ENCODE measurements at places on chromosomes 1 and 21.

GRCh38 chr1:6986281-6986680 lies 201.0 kb downstream of the CAMTA1 start:
- no peak for DNase-seq

- DNase-seq: no peak
Measured at GRCh38 chr1:115184951-115185331, 95.6 kb upstream of the TSPAN2 start.

- no peak for DNase-seq
Measured at GRCh38 chr1:62900566-62900965, 116.6 kb downstream of the ATG4C start.

DNA sequence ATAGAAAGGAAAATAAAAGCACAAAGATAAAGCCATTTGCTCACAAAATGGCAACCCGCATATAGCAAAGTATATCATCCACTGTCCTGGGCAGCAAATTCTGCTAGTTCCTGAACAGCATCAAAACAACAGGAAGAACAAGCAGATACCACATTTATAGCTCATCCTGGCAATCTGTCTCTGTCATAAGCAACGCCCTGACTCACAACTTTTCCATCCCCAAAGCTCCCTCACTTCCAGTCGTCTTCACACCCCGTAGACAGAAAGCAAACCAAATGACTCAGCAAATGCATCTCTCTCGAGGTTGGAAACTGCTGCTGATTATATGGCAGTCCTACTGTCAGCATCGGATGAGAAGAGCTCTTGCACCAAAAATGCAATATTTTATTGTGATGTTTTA lies 65.8 kb downstream of the AK5 start:
- DNase-seq: no peak

- no peak for DNase-seq
Measured at GRCh38 chr1:218211241-218211640, 73.9 kb upstream of the RRP15 start.

- no peak for DNase-seq
Measured at GRCh38 chr1:48291421-48291820, 68.9 kb downstream of the SLC5A9 start.

- DNase-seq: no peak
Measured at GRCh38 chr21:33802481-33802880, 113.1 kb downstream of the ATP5PO start.

DNA sequence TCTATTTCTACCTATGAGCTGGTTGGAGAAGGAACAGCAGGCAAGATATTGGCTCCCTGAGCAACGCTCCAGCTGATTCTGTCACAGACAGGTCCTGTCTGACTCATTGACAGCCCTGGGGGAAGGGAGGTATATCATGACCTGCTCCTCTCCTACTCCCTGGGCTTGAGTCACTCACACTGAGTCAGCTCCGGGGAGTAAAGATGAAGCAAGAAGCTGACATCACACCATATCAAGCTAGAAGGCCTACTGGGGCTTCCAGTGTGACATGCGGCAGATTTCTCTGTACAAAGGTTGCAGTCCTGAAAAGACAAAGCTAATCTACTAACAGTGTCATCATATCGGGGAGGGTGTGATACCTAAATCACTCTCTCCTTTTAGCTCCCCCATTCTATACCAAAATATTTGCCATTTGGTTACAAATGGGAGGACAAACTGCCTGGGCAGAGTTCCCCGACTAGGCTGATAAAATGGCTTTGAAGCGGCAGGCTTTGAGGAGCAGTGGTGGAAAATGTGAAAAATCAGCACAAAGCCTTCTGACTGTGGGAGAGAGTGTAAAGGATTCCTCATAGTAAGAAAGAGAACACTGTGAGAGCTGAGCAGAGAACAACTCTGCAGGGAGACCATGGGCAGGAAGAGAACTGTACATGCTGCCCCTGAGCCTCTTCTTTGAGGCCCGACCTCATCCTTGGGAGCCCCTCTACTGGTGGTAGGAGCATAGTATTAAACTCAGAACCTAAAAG lies 15.5 kb downstream of the PI4KB start:
- no peak for DNase-seq

DNA sequence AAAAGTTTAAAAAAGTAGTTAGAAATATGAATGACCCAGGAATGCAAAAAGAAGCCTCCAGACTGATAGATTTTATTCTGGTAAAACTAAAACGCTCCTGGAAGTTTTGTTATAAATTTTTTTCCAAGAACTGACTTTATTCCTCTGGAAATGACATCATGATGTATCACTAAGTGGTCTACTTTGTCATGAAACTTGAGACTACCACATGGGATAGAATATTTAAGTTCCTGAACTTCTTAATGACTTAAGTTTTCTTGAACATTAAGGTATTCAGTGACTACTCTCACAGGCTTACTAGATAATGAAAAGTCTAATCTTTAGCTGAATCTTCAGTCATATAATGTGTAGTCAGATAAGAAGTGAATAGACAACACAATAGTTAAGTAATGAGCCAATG lies 842.2 kb downstream of the USP25 start:
- DNase-seq: no peak

- no peak for DNase-seq
Measured at GRCh38 chr21:45152265-45152746, 77.9 kb downstream of the ADARB1 start.

DNA sequence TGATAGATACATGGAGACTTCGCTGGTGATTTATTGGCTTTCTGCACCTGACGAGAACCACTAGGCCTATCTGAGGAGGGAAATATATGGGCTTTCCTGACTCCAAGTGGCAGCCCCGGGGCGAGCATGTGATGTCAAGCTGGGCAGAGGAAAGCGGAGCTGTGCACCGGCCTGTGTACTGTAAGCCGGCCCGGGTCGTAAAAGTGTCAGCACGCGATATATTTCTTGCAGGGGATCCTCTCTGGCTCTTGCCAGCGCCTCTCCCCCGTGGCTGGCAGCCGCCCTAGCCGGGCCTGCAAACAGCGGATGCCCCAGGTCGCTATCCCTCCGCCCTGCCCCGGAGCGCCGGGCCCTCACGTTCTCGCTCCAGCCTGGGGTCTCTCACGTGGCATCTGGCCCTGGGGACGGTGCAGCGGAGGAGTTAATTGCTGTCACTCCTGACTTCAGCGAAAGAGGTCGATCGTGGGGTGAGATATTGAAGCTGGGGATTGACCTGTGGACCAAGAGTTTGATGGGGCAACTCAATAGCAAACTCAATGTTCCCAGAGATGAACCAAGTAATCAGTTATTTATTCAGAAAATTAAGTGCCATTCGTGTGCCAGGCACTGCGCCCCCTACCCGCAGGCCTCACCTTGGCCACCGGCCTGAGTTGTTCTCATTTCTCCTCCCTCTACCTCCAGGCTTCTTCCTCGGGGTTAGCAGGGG lies 41.0 kb upstream of the HAO2 start:
- DNase-seq: peak; percentile 73

- peak; percentile 84 for DNase-seq
Measured at GRCh38 chr1:113929750-113930498, 800 bp downstream of the HIPK1 start.

DNA sequence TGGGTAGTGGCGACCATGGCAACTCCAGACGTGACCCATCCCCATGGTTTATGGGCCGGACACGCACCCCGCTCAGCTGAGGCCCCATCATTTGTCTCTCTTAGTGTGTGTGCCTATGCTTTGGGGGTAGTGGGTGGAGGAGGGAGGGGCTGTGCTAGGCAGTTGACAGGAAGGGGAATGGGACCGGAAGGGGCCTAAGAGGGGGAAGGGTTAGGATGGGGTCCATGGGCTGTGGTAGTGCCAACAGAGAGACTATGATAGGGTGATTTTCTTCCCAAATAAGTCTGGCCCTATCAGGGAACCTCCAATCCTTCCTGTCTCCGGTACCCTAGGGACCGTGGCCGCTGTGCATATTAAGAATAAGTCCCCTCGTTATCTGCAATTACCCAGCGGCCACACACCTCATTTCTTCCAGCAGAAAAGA lies 9.9 kb downstream of the DMAP1 start:
- DNase-seq: no peak

DNA sequence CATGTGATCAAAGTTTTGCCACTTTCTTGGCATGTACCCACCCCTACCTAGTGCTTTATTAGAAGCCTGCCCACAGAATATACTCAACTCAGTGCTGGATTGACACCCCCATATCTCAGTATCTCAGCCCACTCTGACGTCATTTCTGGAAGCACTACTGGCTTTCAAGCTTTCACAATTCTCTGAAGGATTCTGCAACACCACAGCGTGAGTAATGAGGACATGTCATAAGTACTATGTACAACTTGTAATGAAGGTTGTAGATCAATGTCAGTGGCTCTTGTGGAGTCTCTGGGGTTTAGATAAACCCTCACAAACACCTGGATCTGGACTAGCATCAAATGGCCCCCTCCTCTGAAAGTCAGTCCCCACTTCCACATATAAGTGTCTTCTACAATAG lies 57.2 kb downstream of the TNFSF4 start:
- DNase-seq: no peak

GRCh38 chr21:16913010-16913409 lies 599.8 kb upstream of the CXADR start:
- DNase-seq: no peak

DNA sequence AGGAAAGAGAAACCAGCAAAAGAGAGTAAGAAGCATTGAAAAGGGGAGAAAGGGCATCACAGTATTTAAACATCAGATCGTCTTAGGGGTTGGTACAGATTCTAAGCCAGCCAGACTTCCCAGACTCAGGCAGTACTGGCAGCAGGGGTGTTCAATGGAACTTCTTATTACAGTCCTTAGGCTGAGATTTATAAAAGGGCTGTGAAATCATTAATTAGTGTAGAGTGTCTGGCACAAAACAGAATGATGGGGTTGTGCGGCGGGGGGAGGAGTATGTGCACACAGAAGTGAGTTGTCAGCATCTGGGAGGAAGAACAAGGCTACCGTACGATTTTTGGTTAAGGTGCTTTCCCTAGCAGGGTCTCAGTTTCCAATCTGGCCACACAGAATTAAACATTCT lies 38.2 kb downstream of the ARHGEF11 start:
- DNase-seq: no peak

DNA sequence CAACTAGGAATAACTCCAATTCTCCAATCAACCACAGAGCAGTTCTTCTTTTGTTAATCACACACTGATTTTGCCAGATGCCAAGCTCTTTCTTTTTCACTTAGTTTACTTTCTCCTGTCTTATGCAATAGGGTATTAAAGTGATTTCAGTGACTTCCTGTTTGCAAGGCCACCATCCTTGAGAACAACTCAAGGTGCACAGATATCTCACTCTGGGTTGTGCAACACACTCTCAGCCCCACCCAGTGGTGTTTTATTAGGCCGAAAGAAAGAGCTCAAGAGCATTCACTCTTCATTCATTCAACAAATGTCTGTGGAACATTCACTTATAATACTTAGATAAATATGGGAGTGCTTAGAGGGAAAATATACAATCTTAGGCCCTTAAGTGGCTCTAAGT lies 352.5 kb downstream of the ZNF326 start:
- DNase-seq: no peak

DNA sequence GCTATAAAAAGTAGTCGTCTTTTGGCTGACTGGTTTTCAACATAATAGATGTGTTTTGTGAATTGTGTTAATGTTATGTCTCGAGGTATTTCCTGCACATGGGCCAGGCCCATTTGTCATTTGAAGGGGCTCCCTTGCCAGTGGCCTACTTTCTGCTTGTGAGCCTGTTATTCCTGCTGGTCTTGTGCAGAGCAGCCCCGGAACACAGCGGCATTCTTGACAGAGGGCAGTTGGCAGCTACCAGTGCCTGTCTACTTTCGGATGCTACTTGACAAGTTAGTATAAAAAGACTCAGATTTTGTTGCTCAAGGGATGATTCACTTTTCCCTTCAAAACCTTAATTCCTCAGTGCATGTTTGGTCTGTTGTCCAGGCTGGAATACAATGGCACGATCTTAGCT lies 28.5 kb downstream of the PGM1 start:
- DNase-seq: no peak

DNA sequence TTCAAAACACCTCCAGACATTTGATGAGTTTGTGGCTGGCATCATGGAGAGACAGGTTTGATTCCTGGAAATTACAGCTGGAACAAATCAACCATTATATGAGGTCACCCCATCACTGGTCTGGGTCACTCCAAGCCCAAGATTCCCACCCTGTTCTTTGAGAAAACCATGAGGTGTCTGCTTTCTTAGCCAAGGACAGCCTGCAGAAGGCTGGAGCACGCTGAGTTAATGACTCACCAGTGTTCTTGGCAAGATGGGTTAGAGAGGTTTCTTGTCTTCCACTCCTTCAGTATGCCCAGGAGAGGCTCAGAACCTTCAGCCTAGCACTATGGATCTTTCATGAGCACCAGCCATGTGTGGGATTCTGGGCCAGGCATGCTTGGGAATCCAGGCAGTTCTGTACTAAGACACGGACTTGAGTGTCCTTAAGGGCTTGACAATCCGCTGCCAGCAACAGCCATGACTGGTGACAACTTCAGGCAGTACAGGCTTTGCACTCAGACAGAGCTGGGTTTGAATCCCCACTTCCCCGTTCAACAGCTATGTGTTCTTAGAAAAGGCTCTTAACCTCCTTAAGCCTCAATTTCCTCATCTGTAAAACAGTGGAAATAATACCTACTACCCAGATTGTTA lies 43.9 kb downstream of the GRHL3 start:
- no peak for DNase-seq

DNA sequence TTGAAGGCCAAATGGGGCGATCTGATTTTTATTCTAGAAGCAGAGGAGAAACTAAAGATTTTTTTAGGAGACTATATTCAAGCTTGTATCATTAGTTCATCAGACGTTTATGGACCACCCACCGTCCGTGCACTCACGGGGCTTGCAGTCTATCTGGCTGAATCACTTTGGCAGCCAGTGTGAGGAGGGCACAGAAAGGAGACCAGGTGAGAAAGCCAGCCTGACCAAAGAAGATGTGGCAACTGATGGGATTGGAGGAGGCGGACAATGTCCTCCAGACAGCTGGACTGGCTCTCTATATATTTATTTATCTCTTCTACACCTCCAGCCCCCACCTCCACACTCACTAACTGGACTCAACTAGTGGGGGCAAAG lies 822 bp upstream of the ELOVL1 start:
- DNase-seq: no peak

DNA sequence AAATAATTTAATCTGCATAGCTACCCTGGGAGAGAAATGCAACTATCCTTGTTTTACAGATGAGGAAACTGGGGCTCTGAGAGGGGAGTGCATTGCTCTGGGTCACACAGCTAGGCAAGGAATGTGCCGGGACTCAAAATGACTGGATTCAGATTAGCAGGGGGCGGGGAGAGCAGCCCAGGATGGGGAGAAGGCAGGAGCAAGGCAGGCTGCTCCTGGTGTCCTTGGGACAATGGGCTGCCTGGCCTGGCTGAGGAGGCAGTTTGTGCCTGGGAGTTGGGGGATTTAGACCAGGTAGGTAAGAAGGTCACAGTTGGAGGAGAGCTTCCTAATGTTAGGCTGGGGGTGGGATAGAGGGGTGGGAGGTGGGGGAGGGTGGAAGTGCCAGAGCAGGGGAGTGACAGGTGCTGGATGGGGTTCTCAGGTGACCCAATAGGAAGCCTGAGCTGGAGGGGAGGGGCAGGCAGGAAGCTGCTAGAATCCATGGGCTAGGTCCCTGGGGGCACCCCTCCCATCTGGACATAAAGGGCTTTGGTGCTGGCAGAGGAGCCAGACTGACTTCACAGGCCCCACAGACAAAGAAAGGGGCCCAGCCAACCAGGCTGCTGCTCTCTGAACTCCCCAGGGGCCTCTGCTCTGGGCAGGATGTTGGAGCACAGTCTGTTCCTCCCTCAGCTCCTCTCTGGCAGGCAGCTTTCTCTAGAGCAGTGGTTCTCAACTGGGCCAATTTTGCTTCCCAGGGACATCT lies 29.0 kb downstream of the TRIM62 start:
- no peak for DNase-seq

- DNase-seq: peak; percentile 4
Measured at GRCh38 chr1:116763116-116763786, 9.0 kb downstream of the CD2 start.

GRCh38 chr1:230994860-230995259 lies 16.0 kb downstream of the ARV1 start:
- DNase-seq: no peak
